Fibroblast of skin of right biceps (primary cell): ENCODE measurements at places on chromosomes 4 and X.

DNA sequence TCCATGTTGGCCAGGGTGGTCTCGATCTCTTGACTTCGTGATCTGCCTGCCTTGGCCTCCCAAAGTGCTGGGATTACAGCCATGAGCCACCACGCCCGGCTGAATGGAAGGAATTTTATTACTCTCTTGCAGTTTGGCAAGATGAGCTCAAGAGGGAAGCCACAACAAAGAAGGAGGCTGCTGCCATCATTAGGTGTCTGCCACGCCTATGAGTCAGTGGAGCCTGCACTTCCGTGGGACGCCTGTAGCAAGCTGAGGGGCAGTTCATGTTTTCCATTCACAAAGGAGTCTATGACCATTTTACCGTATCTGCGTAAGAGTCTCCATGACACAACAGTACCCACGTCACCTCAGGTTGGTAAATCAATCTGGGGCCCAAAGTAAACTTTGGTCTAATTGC is 51.2 kb upstream of the CHRNA9 start:
- DNase-seq = peak; percentile 51

GRCh38 chrX:124208660-124209059 is 123.8 kb upstream of the TEX13D start:
- DNase-seq = no peak

- no peak for DNase-seq
Measured at GRCh38 chrX:28590396-28590795, 3.1 kb downstream of the IL1RAPL1 start.

DNA sequence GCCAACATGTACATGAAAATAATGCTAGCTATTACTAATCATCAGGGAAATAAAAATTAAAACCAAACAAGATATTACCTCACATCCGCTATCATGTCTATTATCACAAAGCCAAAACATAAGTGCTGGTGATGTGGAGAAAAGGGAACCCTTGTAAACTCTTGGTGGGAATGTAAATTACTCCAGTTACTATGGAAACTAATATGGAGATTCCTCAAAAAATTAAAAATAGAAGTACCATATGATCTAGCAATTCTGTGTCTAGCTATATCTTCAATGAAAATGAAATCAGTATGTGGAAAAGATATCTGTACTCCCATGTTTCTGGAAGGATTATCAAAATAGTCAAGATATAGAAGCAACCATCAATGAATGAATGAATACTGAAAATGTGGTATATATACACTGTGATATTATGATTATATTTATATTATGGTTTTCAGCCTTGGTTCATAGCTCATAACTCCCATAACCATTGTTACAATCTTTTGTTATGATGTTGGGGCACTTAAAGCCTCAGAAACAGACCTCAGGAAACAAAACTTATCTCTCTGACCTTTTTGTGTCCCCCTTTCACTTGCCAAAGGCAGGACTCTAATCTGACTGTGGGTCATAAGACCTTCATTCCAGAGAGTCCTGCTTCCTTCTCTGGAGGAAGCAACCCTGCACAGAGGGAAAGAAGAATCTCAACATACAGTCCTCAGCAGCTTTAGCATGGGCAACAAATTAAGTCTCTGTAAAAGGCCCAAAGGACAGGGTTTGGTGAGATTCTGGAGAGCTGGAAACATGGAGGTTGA is 933.2 kb downstream of the ADGRL3 start:
- DNase-seq = no peak

DNA sequence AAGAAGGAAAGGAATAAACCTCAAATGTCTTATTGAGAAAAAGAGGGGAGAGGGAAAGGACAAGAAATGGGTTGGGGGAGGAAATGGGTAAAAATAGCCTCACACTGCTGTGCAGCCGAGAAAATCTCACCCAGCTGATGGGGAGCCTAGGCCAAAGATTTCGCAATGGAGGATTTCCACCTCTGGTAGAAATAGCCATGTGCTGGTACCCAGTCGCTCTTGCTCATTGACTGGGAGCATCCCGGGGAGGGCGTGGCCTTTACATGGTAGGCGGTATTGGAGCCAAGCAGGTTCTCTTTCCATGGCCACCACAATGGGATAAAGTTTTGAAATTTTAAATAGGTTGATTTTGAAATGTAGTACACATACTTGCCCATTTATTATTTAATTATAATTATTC is 255.1 kb upstream of the LDB2 start:
- DNase-seq = no peak

- no peak for DNase-seq
Measured at GRCh38 chr4:39631700-39632079, 7.0 kb downstream of the SMIM14 start.

DNA sequence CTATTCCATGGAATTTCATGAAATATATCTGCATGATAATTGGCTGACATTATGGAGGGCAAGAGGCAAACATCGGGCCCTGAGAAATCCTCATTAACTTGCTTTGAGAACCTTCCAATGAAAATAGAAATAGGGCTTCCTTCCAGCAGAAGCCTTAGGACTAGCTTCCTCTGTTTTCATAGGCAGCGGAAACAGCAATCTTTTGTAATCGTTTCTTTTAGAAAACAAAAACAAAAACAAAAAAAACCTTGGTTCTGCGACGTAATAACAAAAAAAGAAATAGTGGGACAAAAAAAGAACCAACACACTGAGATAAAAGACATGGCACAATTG is 62.9 kb downstream of the GEMIN8 start:
- DNase-seq = no peak

DNA sequence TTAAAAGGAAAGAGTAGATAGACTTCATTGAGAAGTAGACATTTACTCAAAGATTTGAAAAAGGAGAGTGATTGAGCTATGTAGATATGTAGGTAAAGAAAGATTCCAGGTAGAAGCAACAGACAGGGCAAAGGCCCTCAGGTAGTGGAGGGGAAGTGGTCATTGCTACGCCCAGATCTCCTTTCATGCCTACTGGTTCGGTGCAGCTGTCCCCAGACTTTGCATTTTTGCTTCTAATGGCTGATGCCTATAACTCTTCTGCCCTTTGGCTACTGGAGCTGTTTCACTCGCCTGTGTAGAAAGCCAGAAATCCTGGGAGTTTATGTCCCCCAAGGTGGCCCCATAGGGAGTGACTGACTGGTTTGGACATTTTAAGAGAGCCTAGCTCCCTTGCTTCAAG is 16.9 kb upstream of the ARMCX2 start:
- DNase-seq = no peak

GRCh38 chrX:97860226-97860625 is 976.5 kb downstream of the RPA4 start:
- peak; percentile 61 for DNase-seq
